ENCODE measurements at places on chromosomes 6 and 20.
A peak's percentile ranks its signal among the peaks of the same experiment; 100 is the strongest.

DNA sequence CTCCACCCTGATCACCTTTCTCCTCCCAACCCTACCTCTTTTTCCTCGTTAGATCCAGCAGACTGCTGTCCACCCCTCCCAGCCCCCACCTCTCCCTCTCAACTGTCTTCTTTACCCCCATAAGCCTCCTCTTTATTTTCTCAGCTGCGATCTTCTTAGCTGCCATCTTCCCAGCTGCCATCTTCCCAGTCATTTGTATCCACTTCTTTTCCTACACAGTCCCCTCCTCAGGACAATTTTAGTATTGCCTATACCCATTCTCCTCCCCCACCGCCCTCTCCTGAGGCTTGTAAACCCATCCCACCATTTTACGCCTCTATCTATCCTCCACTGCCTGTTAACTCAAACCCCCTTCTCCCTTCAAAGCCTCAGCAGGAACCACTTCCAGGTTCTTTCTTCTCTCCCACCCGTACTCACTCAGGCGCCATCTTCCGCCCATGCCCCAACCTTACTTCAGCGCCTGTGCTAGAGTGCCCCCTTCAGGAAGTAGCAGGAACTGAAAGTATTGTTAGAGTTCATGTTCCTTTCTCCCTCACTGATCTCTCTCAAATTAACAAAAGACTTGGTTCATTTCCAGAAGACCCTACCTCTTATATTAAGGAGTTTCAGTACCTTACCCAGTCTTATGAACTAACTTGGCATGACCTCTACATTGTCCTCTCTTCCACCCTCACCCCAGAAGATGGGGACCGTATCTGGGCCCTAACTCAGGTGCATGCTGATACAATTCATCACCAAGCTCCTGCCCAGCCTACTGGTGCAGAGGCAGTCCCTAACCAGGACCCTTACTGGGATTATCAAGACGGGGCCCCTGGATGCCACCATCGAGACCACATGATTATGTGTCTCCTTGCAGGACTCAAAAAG lies 236.0 kb downstream of the ADGRG6 start:
- peak; percentile 24 for DNase-seq

DNA sequence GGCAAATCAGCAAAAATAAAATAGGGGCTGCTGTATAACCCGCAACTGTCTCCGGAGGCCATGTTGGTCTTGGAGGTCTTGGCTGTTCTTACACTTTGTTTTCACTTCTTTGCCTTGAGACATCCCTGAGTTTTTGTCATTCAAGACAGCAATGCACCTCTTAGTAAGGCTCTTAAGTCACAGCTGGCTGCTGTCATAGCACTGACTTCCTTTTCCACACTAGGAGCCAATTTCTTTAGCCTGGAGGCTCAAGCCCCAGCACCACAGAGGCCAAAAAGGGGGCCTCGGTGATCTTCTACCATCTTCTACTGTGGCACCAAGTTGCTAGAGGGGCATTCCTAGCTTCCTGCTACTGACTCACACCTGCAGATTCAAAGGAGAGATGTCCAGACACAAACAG lies 536.3 kb downstream of the CDH26 start:
- no peak for DNase-seq

- no peak for DNase-seq
Measured at GRCh38 chr6:18245642-18246041, 18.7 kb downstream of the DEK start.

DNA sequence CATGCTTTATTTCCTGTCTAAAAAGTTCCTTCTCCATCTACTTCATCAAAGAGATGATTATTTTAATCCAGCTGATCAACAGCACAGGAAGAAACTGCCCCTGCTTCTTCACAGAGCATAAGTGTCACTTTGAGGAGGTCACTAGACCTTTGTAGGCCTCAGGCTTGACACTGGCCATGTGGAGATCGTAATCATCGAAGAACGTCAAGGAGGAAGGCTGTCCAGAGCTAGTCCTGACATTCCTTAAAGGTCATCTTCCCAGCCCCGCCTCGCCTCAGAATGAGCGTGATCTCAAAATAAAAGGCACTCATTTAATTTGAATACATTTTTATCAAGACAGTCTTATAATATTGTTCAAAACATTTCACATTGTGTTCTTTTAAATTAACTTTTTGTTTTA lies 445.7 kb upstream of the CDH4 start:
- DNase-seq, result no peak

DNA sequence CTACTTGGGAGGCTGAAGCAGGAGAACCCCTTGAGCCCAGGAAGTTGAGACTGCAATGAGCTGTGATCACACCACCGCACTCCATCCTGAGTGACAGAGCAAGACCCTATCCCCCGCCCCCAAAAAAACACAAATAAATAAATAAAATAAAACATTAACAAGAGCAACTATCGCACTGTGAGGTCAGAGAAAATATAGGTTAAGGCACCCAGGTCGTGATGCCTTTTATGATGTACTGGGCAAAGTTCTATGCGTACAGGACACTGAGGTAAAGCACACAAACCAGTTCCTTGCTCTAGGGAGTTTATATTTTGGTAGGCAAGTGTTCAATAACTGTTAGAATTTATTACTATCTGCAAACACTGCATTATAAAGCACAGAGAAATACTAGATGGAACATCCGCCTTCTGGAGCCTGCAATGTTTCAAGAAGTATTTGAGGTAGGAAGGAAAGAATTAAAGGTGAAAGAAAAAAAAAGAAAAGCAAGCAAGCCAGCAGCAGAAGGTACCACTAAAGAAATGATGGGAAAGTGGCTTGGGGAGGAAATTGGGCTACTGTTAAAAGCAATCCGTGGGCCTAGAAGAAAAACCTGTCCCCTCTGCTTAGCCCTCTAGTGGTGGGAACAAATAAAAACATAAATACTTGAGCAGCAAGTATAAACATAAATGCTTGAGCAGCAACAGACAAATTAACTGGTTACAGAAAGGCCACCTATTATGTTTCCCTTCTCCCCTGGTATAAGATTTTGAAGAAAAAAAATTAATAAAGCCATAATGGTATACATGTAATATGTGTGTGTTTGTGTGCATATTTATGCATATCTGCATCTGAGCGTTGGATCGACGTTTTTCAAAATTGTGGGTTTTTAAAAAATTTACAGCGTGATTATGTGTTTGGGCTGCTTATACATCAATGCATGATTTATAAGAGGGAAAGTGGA lies 128.0 kb downstream of the PHACTR1 start:
- no peak for DNase-seq

GRCh38 chr6:35493307-35493983 lies 3.4 kb downstream of the TEAD3 start:
- no peak for DNase-seq

GRCh38 chr6:42970871-42971612 lies 7.9 kb downstream of the PEX6 start:
- no peak for DNase-seq

GRCh38 chr6:6892744-6893583 lies 214.8 kb upstream of the RREB1 start:
- no peak for DNase-seq

DNA sequence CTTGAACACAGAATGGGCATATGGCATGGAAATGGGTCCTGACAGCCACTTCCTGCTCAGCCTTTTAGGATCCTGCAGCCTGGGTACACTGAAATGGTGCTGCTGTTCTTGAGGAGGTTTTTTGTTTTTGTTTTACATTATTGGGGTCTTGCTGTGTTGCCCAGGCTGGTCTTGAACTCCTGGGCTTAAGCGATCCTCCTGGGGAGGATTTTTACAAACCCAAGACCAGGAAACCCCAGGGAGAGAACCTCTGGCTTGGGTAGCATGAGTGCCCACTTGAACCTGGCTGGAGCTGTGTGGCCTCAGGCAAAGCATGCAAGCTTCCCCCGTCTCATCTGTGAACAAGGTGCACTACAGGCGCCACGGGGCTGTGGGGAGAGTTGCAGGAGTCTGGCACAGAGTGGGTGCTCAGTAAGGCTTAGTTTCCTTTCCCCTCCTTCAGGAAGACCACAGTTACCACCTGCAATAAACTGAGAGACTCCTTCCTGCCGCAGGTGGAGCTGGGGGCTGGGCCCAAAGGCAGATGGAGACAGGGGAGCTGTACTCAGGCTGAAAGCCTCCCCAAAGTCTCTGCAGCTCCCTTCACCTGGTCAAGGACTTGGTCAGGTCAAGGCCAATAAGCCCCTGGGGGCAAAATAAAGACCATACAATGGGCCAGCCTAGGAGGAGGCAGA lies 1.8 kb downstream of the SLA2 start:
- no peak for DNase-seq

GRCh38 chr6:30547454-30547853 lies 8.8 kb downstream of the GNL1 start:
- no peak for DNase-seq

GRCh38 chr6:157014871-157015270 lies 237.7 kb downstream of the ARID1B start:
- no peak for DNase-seq

- no peak for DNase-seq
Measured at GRCh38 chr6:33502486-33502885, 48.1 kb downstream of the ZBTB9 start.

DNA sequence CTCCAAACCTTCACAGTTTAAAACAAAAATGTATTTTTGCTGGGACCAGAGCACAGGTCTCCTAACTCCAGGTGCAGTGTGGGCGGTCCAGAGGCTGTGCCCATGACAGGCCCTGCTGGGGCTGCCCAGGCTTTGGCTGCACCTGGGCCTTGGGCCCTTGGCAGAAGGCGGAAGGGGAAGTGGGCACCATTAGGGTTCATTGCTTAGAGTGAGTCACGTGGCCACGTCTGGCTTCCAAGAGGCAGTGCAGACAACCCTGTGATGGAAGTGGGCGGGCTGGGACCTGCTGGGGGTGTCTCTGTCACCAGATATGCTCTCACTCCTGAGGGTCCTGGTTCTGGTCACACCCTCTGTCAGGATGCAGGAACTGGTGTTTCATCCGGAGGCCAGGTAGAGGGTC lies 302.2 kb downstream of the QKI start:
- DNase-seq, result no peak

- DNase-seq, result no peak
Measured at GRCh38 chr20:30513050-30513628, 744.3 kb upstream of the DEFB115 start.

DNA sequence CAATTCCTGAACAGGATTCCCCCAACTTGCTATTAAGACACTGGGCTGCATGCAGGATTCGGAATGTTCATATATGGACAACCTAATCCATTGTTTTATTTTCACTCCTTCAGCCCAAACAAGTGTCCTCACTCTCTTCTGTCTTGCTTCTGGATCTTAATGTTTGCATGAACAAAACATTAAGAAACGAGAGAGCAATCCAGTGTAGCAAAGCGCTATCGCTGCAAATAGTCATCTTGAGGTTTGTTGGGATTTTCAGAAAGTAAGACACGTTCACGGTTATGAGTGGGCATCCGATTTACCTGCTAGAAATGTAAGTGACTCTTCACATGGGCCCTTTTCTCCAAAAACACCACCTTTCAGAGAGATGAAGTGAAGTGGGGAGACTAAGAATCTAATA lies 156.4 kb downstream of the MBOAT1 start:
- DNase-seq, result no peak
